ENCODE measurements at places on chromosomes 1 and 21. TPM values are rescaled to one million over a fixed set of nuclear protein-coding genes. Genes with fewer than 3 reads are reported as not detected.

DNA sequence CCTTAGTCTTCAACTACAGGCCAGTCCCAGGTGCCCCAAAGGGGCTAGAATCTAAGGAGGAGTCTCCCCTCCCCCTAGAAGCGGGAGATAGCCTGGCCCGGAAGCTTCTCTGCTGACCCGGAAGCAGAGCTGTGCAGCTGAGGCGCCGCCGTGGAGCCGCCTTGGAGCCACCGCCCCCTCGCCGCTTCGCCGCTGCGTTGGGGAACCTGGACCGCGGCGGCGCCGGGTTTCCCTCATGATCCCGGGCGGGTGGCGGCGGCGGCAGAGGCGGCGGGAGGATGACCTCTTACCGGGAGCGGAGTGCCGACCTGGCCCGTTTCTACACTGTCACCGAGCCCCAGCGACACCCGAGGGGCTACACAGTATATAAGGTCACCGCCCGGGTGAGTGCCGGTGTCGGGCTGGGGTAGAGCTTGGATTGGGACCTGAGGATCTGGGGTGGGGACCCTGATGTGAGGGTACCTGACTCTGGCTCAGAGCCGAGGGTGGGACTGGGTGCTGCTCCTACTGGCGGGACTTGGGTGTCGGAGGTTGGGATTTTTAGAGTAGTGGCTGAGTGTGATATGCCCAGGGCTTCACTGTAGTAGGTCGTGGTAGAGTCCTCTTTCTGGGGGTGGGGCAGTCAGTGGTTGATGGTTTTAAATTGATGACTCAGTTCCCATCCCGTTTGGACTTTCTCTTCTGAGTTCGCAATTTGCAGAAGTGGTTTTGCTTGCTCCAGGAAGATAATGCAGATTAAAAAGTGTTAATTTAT lies at the start of gene RPS6KC1:
TSS of gene RPS6KC1 (plus strand) at position 115 of the 754 bp plus-strand sequence. CDS start at position 279, 164 bp downstream.
- DNase-seq, result peak; percentile 94

GRCh38 chr21:42218836-42219605 lies at the start of gene ABCG1:
Gene ABCG1, plus strand, starts transcription at chr21:42219140. Its CDS starts 123 bp downstream, at chr21:42219263.
- DNase-seq, result peak; percentile 82

DNA sequence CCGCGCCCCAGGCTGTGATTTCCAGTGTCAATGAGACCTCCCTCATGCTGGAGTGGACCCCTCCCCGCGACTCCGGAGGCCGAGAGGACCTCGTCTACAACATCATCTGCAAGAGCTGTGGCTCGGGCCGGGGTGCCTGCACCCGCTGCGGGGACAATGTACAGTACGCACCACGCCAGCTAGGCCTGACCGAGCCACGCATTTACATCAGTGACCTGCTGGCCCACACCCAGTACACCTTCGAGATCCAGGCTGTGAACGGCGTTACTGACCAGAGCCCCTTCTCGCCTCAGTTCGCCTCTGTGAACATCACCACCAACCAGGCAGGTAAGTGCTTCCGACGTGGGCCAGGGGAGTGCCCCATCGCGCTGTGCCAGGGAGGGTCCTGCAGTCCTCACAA lies 107.8 kb downstream of the LACTBL1 start:
- DNase-seq, result no peak

GRCh38 chr1:204416589-204417073 lies 5.0 kb upstream of the PPP1R15B start:
- no peak for DNase-seq

DNA sequence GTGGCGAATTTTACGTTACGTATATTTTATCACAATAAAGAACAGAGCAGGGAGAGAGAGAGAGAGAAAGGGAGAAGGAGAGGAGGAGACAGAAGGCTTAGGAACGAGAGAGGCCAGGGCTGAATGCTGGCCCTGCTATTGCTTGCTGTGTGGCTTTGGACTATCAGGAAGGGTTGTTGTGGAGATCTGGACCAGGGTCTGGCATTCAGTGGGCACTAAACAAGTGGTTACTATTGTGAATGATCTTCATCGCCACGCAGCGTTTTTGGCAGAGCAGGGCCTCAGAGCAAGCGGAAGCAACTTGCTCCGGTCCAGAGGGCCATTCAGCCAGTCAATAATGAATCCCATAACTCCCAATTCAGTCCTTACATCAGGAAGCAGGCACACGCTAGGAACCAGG lies 26.4 kb downstream of the PIK3C2B start:
- peak; percentile 40 for DNase-seq

DNA sequence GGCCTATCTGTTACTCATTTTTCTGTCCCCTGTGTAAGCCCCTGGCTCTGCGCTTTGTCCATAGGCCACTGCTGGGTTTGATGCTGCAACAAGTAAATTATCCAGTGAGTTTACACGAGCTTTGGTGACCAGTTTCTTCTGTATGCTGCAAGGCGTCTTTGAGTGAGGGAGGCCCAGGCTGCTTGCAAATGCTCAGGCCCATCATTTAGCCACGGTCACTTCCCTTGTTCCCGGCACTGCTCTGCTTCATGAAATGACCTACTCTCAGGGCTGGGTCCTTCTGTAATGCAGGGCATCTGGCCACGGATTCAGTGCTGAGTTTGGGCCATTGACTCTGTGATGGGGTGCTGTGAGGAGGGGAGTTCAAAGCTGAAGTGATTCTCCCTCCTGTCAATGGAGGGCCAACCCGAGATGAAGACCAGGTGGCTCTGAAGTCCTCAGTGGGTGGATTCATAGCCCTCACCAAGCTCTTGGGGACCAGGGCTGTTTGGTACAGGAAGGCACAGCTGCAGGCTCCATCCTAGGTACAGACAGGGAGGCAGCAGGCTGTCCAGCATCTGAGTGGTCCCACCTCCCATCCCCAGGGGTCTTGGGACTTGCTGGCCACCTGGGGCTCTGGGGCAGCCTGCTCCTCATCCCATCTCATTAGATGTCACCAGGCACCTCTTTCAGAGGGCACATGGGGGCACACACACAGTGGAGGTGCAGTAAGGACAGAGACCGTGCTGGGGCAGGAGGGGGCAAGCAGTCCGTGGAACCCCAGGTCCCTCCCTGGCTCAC lies 21.7 kb downstream of the LHX4 start:
- peak; percentile 20 for DNase-seq

GRCh38 chr21:36321325-36322082 lies 1.5 kb downstream of the MORC3 start:
- DNase-seq, result no peak

- DNase-seq, result no peak
Observed at GRCh38 chr1:118266436-118266835, 81.4 kb upstream of the SPAG17 start.

DNA sequence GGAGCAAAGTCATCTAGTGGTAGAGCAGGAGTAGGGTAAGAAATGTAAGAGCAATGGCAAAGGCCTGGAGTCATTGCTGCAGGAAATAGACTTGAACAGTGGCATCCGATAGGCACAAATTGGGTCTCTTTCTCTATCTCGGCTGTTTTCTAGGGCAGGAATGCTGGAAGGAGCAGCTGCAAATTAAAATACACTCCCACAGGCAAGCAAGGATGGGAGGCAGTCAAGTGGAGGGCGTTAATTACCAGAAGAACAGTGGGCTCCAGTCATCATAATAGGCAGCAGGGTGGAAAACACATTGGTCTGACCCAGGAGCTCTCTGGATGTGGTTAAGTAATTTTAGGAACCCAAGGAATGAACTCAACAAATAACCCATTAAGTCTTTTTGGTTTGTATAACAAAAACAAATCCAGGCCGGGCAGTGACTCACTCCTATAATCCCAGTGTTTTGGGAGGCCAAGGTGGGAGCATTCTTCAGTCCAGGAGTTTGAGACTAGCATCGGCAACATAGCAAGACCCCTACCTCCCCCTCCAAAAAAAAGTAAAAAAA lies 7.8 kb upstream of the TDRD5 start:
- no peak for DNase-seq

- DNase-seq, result no peak
Observed at GRCh38 chr1:36225283-36225899, 1.1 kb downstream of the THRAP3 start.

DNA sequence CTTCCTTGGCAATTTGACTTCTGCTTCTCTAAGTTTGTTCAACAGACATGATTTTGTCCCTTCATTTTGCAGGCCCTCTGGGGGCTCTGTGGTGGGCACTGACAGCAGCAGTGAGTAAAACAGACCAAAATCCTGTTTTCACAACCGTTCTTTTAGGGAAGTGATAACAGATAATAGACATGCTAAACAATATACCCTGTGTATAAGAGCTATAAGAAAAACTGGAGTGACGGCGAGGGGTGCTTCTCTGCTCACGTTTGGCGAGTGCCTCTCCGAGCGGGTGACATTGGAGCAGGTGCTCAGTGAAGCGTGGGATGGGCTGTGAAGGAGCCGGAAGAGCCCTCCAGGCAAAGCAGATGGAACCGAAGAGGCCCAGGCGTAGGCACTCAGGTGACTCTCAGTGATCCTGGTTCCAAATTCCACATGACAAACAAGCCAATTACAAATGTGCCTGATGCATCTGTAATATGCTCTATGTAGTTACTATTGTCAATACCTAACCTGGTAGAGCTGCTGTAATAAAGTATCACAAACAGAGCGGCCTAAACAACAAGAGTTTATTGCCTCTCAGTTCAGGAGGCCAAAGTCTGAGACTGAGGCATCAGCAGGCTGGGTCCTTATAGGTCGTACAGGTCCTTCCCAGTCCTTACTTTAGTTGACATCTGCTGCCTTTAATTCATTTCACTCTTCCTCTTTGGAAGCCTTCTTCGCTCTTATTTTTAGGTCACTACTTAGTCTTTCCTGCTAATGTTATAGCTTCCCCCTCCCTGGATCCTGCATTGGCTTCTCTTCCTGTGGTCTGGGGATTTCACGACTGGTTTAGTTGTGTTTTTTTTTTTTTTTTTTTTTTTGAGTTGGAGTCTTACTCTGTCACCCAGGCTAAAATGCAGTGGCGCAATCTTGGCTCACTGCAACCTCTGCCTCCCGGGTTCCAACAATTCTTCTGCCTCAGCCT lies 20.1 kb downstream of the OR2B11 start:
- DNase-seq, result no peak

- DNase-seq, result no peak
Observed at GRCh38 chr1:40095806-40096205, 1.2 kb downstream of the PPT1 start.

- peak; percentile 67 for DNase-seq
Observed at GRCh38 chr21:41477641-41478318, 30.2 kb downstream of the TMPRSS2 start.

GRCh38 chr1:18716112-18716784 lies 85.6 kb downstream of the PAX7 start:
- DNase-seq, result no peak

- no peak for DNase-seq
Observed at GRCh38 chr1:168654198-168654915, 74.6 kb downstream of the DPT start.

- no peak for DNase-seq
Observed at GRCh38 chr1:179146476-179146875, 64.6 kb downstream of the TOR3A start.

DNA sequence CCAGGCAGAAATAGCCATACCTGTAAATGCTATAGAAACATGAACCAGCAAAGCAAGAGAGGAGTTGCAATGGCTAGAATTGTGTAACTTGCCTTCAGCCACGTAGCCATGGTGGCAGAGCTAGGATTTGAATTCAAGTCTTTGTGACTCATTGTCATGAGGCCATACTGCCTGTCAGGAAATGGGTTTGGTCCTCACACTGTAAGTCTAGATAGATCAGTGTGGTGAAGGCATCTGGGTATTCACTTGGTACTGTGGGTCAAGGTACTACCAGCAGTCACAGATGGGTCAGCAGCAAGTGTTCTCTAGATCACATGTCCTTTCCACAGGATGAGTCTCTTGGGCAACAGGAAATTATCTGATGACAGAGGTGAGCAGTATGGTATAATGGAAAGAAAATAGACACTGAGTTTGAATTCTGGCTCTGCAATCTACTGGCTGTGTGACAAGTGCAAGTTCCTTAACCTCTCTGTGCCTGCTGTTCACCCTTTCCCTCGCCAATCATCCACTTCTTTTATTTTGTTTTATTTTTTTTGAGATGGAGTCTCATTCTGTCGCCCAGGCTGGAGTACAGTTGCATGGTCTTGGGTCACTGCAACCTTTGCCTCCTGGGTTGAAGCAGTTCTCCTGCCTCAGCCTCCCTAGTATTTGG lies 36.9 kb downstream of the FGGY start:
- no peak for DNase-seq

- no peak for DNase-seq
Observed at GRCh38 chr1:193113992-193114332, 7.9 kb upstream of the CDC73 start.

GRCh38 chr1:60279798-60280197 lies 206.2 kb upstream of the C1orf87 start:
- DNase-seq, result no peak

- no peak for DNase-seq
Observed at GRCh38 chr1:157137046-157137407, 1.2 kb downstream of the ETV3 start.

- no peak for DNase-seq
Observed at GRCh38 chr1:88618331-88618730, 65.7 kb upstream of the PKN2 start.

The SPRR2G gene
- total RNA-seq, result not detected

The MLLT11 gene
- total RNA-seq, result 0.72 TPM

The FBLIM1 gene
- 39.0 TPM for total RNA-seq

The MYBPH gene
- total RNA-seq, result not detected

The KIAA1614 gene
- 5.5 TPM for total RNA-seq

The CRNN gene
- not detected for total RNA-seq

The TEX38 gene
- total RNA-seq, result not detected

The PBX1 gene
- 56.7 TPM for total RNA-seq
